ENCODE measurements at places on chromosomes 13 and 19.

- DNase-seq: no peak
Observed at GRCh38 chr19:17557466-17557865, 2.0 kb downstream of the COLGALT1 start.

- no peak for DNase-seq
Observed at GRCh38 chr13:48253849-48254248, 20.8 kb downstream of the ITM2B start.

GRCh38 chr13:76764429-76764828 is 121.8 kb downstream of the KCTD12 start:
- no peak for DNase-seq

DNA sequence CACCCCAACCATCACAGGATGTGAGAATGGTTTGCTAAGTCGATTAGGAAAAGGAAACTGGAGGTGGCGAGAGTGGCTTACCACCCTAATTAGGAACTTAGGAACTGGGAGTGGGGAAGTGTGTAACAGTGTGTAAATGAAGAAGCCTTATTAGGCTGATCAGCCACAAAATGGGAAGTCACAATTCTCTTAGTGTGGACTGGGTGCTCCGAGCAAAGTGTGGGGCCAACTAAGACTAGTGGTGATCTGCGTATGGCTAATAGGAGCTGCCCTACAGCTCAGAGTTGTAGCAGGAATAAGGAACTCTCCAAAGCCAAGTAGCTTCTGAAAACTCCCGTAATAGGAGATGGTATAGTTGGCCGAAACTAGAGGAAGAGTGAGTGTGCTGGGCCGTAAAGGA is 7.6 kb downstream of the SIGLEC11 start:
- no peak for DNase-seq

Measured in esophagus squamous epithelium (tissue), 5 donors.